ENCODE measurements at places on chromosomes 2 and 18.
A peak's percentile ranks its signal among the peaks of the same experiment; 100 is the strongest.

GRCh38 chr18:67010919-67011318 lies 407.0 kb upstream of the CDH19 start:
- peak; percentile 21 for DNase-seq

- DNase-seq, result no peak
These were observed 59.5 kb downstream of the R3HDM1 start for GRCh38 chr2:135590619-135591260.

- no peak for DNase-seq
These were observed 74.8 kb upstream of the FRZB start for GRCh38 chr2:182941121-182941722.

DNA sequence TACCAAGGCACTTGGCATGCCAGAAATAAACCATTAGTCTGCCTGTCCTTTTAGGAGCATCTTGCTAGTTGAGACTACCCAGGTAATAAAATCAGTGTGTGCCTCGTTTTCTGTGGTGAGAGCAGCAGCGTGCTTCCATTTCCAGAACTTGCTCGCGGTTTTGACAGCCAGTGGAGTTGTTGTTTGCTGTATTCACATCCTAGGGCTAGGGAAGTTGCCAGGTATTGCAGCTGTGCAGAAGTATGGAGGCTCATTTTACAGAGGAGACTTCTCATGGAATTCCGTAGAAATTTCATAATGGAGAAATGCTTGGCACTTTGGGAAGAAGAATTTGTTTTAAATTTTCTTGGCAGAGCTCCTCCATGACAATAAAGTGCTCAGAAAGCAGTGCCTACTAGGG lies 1355.1 kb upstream of the ZEB2 start:
- no peak for DNase-seq

DNA sequence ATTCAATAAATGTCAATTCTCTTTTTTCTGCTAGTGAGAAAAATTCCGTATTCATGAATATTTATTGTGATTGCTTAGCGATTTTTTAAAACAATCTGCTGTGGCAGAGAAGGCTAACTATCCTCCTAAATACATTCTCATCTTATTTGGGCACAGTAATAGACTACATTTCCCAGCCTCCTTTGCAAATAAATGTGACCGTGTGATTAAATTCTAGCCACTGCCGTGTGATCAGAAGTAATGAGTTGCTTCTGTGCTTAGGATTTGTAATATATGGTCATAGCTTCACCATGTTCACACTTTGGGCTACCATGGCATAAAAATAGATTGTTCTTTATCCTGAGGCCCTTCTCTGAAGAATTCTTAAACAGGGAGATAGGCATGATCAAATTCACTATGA lies 179.6 kb downstream of the FAM124B start:
- peak; percentile 42 for DNase-seq

DNA sequence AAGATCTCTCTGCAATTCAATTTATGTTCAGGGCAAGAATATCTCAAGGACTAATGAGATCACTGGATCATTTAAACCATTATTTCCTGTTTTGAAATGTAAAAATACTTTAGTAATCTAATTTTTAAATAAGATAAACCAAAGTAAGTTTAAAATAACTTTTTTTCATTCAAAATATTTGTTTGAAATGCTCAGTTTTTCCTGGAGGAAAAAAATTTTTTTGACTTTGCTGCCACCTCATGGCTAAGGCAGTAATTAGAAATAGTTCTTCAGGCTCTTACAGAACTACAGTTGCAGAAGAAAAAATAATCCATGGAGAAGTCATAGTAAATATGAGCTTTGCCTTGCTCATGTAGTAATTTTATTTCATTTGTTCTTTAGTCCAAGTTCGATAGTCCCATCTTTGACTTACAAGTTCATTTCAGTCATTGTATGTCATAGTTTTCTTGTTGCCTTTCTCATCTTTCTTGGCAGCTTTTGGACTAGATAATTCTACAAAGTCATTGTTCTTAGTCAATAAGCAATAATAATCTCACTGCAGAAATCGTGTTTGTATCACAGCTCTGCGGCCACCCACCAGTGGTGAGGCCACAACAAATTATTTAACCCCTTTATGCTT lies 127.4 kb downstream of the DPP4 start:
- peak; percentile 56 for DNase-seq

- DNase-seq, result peak; percentile 83
These were observed 106.4 kb upstream of the NCKAP5 start for GRCh38 chr2:133674433-133675331.

DNA sequence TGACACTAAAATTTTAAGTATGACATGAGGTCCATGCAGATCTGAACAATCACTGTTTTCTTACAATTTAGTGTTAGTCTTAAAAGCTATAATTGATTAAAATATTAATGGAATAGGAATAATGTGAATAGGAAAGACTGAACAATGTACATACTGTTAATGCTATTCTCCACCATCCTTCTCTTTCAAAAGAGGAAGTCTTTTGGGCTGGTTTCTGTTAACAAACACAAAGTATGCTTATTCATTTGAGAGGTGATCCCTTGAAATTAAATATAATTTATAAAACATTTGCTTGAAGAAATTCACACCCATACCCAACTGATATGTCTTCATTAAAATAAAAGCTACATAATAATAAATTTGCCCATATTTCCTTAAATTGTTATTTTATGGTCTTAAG lies 2.3 kb downstream of the STPG4 start:
- DNase-seq, result no peak

- peak; percentile 25 for DNase-seq
These were observed 5.6 kb upstream of the LAMA3 start for GRCh38 chr18:23683671-23684070.

GRCh38 chr18:67154979-67155378 lies 361.5 kb downstream of the DSEL start:
- DNase-seq, result no peak

- peak; percentile 93 for DNase-seq
These were observed 65.7 kb downstream of the MCFD2 start for GRCh38 chr2:46849721-46850556.

GRCh38 chr2:165681841-165682240 lies 112.2 kb downstream of the GALNT3 start:
- no peak for DNase-seq

- no peak for DNase-seq
These were observed 104.7 kb downstream of the MYCN start for GRCh38 chr2:16044946-16045456.

DNA sequence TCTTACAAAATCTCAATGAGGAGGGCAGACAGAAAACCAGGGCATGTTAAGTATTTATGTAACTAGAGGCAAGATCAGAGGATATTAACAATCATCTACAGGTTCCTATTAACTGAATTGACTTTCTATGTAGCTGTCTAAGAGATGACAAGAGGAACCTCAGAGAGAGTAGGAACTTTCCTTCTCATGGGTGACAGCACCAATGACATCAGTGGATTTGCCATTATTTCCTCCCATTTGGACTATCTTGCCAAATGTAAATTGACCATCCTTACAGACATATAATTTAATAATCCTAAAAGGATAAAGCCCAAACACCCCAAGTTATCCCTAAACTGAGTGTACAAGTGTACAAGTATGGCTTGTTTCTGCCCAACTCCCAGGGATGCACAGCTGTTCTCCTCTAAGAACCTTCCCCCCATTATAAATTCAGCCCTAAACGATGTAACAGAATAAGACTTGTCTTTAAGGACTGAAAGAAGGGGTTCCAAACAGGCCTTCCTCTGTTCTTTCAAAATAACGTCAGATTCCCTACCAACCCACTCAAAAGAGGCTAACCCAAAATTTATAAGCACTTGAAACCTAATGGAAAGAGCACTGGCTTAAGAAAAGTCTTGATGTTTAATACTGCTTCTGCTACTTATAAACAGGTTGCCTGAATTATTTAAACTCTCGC lies 73.4 kb upstream of the CHAC2 start:
- no peak for DNase-seq

DNA sequence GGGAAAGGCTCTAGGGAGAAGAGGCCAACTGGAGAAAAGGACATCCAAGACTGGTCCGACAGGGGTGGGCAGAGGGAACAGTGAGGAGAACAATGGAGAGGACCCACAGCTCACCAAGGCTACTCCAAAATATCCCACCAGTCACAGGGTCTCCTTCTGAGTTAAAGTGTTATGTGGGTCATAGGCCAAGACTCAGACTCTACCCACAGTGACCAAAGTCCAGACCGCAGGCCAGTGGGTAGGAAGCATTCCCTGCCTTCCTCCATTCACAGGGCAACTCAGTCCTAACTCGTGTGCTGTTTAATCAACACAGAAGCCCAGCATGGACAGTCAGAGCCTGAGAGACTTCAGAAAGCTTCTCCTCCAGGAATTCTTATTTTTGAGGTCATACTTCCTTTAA lies 260.6 kb downstream of the SMAD2 start:
- DNase-seq, result no peak

DNA sequence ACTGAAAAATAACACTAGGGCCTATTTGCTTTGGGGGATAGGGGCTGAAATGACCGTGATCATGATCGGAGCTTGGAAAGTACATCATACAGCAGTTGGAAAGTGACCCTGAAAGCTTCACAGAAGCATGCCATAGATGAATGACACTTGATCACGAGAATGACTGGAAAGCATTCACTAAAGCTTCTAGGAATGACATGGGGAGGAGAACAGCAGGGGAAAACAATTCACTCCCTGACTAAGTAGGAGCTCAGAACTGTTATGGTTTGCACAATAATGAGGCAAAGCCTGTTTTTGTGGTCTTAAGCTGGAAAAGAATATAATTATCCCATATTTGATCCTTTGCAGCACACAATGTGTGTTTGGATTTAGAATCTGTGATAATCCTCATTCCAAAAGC lies 237.5 kb downstream of the NOL4 start:
- DNase-seq, result no peak

- peak; percentile 8 for DNase-seq
These were observed 108.0 kb upstream of the LDAH start for GRCh38 chr2:20930928-20931327.

DNA sequence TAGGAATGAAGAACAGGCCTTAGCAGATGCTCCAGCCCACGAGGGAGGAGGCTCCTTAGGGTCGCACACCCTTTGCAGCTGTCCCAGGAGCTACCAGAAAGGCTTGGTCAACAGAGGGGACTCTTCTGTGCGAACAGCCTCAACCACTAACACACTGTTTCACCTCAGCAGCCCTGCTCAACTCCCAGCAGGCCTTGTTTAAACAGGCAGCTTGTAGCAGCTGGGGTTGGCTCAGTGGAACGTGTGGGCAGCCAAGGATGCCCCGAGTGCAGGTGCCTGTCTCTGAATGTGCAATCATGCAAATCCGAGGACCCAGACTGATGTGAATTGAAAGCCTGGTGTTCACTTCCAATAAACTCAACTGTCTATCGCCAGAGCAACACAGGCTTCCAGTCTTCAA lies 88.7 kb upstream of the CXCR4 start:
- no peak for DNase-seq

DNA sequence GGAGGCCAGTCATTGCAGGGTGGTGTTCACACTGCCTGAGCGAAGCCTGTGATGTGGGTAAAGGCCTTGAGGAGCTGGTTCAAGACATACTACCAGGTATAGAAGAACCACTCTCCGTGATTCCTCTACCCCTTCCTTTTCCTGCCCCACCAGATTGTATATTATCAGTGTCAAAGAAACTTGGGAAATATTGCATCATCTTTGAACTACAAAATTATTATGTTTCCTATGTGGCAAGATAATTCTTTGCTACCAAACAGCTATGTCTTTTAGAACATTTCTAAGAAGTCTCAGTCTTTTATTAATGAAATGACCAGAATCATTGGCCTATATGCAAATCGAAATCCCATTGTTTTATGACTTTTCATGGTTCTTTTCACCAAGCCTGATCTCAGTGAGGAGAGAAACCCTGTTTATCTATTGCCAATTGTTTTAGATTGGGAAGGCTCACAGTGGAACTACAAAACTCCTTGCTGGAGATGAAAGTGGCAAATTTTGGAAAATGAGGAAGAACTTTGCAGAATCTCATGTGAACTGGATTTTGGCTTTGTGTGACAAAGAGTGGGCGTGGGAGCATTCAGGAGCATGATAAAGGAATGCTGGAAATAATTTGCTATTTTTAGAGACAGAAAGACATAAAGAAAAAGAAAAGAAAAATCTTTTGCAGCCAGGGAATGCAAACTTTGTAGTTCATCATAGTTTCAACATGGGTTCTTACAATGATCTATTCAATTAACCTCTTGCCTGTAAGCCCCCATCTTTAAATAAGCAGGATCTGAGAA lies 286.9 kb downstream of the INSIG2 start:
- peak; percentile 2 for DNase-seq

- no peak for DNase-seq
These were observed 45.3 kb downstream of the LRRFIP1 start for GRCh38 chr2:237672731-237673129.

GRCh38 chr2:179861416-179862067 lies at the start of gene ZNF385B:
Gene ZNF385B (minus strand): TSS chr2:179861612.
- peak; percentile 13 for DNase-seq
